ENCODE measurements at places on chromosomes 2 and 18. TPM values are rescaled to one million over a fixed set of nuclear protein-coding genes. Genes with fewer than 3 reads are reported as not detected.

Gene MBP
- total RNA-seq, result 0.09 TPM

Gene MRPL33
- total RNA-seq, result 68.1 TPM

DNA sequence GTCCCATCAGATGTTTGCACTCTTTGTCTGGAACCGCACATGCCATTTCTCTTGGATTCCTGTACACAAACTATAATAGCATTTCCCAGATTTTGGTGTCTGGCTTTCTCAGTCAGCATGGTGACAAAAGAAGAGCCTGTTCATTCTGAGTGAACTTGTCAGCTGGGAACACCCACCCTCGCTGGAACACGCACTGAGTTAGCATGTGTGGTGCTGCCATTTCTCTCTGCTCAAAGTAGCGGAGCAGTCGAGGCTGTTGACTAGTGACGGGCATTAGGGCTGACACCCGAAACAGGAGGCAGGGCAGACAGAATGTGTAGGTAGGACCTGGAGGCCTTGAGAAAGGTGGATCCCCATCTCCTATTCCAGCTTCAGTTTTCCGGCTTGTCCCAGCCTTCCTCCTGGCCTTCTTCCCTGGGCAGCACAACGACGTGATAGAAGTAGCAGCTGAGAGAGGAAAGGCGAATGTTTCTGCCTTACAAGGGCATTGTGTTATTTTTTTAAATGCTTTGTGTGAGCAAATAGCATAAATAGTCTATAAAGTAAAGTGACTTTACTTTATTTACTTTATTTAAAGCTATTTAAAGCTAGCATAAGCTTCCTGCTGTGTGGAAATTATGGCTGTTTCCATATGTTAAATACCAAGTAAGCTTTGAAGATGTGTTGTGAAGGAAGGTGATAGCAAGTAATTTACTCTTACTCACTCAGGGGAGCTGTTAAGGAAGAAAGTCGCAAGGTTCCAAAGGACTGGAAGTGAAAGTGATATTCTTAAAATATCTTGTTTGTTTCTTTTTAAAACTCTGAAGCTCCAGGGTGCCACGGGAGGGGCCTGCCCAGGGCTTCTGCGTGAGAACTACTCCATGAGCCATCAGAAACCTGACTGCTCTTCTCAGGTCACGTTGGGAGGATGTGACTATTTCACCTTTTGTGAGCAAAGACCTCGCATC, 272.6 kb downstream of the NEDD4L start:
- no peak for DNase-seq

DNA sequence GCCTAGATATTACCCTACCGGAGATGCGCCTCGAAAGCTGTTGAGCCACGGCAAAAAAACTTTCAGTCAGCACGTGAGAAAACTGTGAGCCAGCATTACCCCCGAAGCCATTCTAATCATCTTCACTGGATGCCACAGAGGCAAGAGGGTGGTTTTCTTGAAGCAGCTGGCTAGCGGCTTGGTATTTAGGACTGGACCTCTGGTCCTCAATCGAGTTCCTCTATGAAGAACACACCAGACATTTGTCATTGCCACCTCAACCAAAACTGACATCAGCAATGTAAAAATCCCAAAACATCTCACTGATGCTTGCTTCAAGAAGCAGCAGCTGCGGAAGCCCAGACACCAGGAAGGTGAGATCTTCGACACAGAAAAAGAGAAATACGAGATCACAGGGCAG, 52.8 kb upstream of the SLC66A3 start:
- DNase-seq, result no peak

DNA sequence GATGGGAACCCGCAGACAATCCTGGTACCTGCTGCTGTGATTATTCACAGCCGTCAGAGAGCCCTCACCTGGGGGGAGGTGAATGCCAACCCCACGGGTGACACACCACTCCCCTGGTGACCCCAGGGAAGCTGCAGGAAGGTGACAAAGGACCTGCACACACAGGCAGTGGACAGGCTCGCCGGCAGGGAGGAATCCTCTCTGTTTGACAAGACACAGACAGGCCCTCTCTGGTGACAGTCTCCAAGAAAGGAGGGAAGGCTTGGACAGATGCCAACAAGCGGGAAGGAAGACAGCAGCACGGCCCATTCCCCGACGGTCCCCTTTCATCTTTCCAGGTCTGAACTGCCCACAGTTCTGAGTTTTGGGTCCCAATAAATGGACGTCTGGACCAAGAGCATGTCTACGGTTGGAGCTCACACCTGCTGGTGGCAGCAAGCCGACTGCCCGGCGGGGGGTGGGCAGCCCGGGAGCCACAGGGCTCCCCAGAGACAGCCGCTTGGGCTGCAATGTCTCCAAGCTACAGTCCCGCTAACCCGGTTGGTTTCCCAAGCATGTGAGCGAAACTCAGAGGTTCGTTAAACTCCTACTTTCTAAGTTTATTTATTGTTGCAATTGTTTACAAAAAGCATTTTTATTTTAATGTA, 31.8 kb downstream of the HDAC4 start:
- DNase-seq, result peak; percentile 64

GRCh38 chr2:216763396-216763795, 68.0 kb upstream of the IGFBP5 start:
- DNase-seq, result no peak

DNA sequence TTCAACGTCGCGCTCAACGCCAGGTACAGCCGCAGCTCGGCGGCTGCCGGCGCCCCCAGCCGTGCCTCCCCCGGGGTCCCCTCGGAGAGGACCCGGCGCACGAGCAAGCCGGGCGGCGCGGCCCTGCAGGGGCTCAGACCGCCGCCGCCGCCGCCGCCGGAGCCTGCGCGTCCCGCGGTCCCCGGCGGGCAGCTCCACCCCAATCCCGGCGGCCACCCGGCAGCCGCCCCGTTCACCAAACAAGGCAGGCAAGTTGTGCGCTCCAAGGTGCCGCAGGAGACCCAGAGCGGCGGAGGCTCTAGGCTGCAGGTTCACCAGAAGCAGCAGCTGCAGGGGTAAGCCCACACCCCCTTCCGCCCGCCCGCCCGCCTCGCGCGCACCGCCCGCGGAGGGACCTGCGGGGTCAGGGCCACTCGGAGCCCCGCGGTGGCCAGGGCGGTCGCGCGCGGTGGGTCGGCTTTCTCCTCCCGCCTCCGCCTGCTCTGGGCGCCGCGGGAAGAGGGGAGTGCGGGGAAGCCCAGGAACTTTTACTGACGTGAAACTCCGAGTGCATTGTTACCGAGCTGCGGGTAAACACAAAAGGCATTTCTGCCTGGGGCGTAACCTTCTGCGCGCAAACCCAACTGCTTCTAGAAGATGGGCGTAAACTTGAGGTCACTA, 861 bp downstream of the LTBP1 start:
- DNase-seq, result peak; percentile 19

- no peak for DNase-seq
These were observed 2.1 kb downstream of the TMEM198 start for GRCh38 chr2:219545943-219546352.

Data from A673 (cell line).